H9 (cell line): ENCODE measurements at places on chromosomes 6 and 20.

DNA sequence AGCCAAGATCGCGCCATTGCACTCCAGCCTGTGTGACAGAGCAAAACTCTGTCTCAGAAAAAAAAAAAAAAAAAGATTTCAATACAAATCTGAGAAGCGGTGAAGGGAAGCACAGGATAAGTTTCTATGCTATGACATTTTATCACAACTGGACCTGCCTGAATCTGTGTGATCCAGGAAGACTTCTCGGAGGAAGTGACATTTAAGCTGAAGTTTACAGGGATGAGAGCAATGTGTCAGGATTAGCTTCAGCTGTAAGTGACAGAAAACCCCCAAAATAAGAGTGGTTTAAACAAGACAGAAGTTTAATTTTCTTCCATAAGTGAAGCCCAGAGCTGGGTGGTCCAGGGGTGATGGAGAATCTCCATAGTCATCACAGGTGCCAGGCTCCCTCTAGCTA is 33.4 kb upstream of the MRPS18A start:
- no peaks in the 10 kb centered on the region for H3K4me1 ChIP-seq
- no peak for DNase-seq
- H3K36me3 ChIP-seq: no peaks in the 10 kb centered on the region
- no peak overlapping the region for H3K4me3 ChIP-seq

DNA sequence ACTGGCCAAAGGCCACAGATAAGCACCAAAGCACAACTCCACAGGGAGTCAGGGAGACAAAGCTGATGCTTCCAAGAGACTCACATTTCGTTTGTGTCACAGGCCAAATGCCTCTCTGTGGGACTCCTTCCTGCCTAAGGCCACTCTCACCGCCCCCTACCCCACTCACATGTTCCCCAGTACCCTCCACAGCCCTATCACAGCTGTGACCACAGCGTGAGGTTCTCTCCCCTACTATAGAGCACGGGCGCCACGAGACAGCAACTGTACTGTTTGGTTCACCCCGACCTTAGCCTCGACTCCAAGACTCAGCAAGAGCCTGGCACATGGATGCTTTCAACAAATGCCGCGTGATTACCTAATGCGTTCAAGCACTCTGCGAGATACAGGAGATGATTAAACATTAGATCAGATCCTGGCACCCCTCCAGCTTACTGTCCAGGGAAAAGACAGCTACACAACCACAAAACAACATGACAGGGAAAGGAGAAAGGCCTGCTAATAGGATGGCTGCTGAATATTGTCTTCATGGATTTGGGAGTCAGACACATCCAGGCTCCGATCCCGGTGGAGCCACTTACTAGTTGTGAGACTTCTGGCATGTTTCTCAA is 105.5 kb downstream of the AGPAT4 start:
- H3K27me3 ChIP-seq: no peaks in the 10 kb centered on the region
- H3K4me3 ChIP-seq: no peak overlapping the region
- DNase-seq: peak; percentile 45
- peaks cover 14% of the 10 kb centered on the region; the same call in 1 of the 2 replicates for H3K4me1 ChIP-seq
- H3K36me3 ChIP-seq: peaks cover 20% of the 10 kb centered on the region

GRCh38 chr20:58017231-58017969 is 211.1 kb downstream of the ANKRD60 start:
- H3K36me3 ChIP-seq: peaks cover 2% of the 10 kb centered on the region; the same call in 2 of the 3 replicates
- peak; percentile 19 for DNase-seq
- no peak overlapping the region for H3K27ac ChIP-seq

- H3K4me1 ChIP-seq: no peaks in the 10 kb centered on the region
- H3K27me3 ChIP-seq: no peaks in the 10 kb centered on the region; the same call in 1 of the 2 replicates
- no peak overlapping the region for H3K4me3 ChIP-seq
- no peak for DNase-seq
- H3K36me3 ChIP-seq: no peaks in the 10 kb centered on the region
- H3K27ac ChIP-seq: no peak overlapping the region
These were observed 132.0 kb downstream of the PHACTR3 start for GRCh38 chr20:59736366-59736765.

DNA sequence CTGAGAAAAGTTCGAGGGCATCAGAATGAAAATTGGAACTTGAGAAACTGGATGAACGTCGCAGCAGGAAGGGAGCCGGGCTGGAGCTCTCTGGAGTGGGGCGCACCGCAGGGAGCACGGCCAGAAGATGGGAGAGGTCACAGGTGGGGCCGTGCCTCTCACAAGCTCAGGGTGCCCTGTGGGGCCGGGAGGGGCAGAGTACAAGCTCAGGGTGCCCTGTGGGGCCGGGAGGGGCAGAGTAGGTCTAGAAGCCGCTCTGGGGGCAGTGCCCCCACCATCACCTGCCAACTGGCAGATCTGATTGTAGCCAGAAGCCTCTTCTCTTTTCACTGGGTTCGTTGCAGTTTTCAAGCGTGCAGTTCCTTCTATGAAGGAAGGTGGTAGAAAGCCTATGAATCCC is 61.1 kb upstream of the SNX9 start:
- no peak overlapping the region for H3K4me3 ChIP-seq
- H3K27ac ChIP-seq: no peak overlapping the region
